ENCODE measurements at places on chromosomes 5 and 9.
A peak's percentile ranks its signal among the peaks of the same experiment; 100 is the strongest.

GRCh38 chr5:123092223-123092593 is 3.2 kb downstream of the PRDM6 start:
- no peak for DNase-seq

DNA sequence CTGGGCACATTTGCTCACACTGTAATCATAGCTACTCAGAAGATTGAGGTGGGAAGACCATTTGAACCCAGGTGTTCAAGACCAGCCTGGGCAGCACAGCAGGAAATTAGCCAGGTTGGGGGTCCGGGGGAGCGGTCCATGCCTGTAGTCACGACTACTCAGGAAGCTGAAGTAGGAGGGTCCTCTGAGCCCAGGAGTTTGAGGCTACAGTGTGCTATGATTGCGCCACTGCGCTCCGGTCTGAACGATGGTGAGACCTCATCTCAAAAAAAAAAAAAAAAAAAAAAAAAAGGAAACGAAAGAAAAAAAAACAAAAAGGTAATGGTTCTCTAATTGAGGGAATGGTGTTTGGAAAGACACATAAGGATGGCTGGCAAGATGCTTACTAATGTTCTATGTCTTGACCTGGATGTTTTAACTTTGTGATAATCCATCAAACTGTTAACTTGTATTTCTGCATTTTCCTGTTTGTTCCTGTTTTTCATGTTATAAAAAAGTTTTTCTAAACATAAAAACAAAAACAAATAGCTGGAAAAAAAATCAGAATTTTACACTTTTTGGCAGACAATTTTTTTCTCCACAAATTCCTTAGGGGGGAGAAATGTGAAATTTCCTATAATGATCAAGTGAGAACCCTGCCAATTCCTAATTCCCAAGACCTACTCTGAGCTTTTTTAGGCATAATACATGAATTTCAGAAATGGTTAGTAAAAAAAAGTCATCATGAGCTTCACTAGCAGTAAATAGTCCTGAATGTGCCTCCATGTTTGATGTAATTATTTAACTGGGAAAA is 96.9 kb downstream of the DENND1A start:
- DNase-seq = no peak

- DNase-seq = peak; percentile 34
Observed at GRCh38 chr9:38371495-38371894, 21.0 kb upstream of the ALDH1B1 start.

- no peak for DNase-seq
Observed at GRCh38 chr5:2187687-2188086, 305.0 kb upstream of the IRX4 start.

- DNase-seq = peak; percentile 1
Observed at GRCh38 chr9:111350556-111350955, 20.5 kb upstream of the OR2K2 start.

DNA sequence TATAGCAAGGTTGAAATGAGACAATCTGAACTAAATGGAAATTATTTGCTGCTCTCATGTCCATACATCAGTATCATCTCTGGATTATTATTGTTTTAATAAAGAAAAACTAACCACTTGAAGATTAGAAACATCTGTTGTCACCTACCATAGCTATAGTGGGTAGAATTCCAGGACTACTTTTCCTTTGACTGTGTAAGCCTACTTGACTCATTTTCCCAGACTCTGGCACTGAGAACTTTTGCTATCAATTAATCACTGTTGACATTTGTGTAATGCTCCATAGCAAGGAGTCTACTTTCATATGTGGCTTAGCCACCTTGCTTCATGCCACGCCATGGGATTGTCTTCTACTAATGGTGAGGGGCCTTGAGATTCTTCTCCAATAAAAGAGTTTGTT is 59.9 kb upstream of the ARRDC3 start:
- DNase-seq = peak; percentile 90

GRCh38 chr9:20599195-20599594 is 23.1 kb downstream of the MLLT3 start:
- DNase-seq = peak; percentile 32

GRCh38 chr5:124439609-124440008 is 306.8 kb downstream of the ZNF608 start:
- DNase-seq = no peak

DNA sequence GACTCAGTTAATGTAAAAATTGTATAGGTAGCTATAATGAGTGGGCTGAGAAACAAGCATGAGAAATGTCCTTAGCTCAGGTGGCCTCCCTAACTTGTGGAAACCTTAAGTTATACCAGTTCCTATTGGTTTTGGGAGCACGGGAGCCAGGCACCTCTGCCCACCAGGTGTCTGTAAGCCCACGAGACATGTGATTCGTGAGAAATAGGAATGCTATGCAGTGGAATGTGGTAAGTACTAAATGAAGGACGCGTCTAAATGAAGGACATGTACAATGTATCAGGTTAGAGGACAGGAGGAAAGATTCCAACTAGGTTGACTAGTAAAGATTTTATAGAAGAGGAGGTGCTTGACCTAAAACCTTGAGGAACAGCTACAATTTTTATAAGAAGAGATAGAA is 46.0 kb upstream of the F2RL2 start:
- DNase-seq = no peak

GRCh38 chr5:31894141-31894540 is 255.2 kb downstream of the PDZD2 start:
- DNase-seq = no peak

GRCh38 chr9:131402073-131402472 is 8.2 kb downstream of the PRRC2B start:
- peak; percentile 79 for DNase-seq

DNA sequence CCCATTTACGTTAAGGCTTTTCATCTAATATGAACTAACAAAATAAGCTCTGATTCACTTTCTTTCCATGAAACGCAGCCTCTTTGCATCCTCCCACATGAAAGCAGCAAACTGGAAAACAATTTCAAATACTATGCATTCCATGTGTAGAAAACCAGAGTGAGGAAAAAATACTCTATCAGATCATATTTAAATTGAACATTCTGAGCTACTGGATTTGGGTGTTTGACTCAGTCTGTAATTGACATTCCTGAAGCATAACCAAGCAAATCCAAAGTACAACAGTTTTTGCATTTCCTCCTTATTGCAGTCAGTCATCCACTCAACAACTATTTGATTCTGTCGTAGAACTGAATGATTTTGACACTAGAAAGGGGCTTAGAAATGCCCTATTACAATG is 399.1 kb upstream of the NMUR2 start:
- no peak for DNase-seq

DNA sequence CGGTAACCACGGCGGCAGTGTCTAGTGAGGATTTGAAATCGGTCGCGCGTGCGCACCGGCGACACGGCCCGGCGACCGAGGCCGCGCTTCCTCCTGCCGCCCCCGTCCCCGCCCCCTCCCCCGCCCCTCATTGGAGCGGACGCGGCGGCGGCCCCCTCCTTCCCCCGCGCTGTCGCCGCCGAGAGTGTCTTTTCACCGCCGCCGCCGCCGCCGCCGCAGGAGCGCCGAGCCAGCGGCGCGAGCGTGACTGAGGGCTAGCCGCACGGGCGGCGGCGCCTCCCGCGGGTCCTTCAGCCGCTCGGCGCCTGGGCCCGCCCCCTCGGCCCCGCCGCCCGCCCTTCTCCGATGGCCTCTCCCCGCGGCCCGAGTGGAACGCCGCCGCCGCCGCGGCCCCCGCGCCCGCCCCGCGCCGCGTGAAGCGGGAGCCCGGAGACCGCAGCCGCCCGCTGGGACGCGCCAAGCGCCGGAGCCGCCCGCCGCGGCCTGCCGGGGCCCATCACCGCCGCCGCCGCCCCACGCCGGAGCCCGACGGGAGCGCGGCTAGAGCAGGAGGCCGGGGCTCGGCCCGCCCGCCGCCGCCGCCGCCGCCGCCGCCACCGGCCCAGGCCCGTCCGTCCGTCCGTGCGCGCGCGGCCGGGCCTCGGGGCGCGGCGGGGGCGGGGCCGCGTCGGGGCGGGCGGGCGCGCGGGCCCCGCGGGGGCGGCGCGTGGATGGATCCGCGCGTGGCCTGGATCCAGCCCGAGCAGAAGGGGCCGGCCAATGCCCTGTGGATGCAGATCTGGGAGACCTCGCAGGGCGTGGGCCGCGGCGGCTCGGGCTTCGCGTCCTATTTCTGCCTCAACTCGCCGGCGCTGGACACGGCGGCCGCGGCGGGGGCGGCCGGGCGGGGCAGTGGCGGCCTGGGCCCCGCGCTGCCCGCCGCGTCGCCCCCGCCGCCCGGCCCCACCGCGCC is at the start of gene TENT4A:
Gene TENT4A, plus strand, starts transcription at position 159 of the 952 bp plus-strand sequence. Its CDS starts 552 bp downstream, at position 711.
- peak; percentile 84 for DNase-seq

GRCh38 chr5:173807181-173807655 is 80.9 kb upstream of the CPEB4 start:
- DNase-seq = no peak

- DNase-seq = no peak
Observed at GRCh38 chr5:57947181-57947580, 464.6 kb upstream of the ACTBL2 start.

- DNase-seq = no peak
Observed at GRCh38 chr9:21856301-21857094, 54.1 kb downstream of the MTAP start.

- DNase-seq = no peak
Observed at GRCh38 chr5:37641933-37642332, 197.9 kb downstream of the GDNF start.

DNA sequence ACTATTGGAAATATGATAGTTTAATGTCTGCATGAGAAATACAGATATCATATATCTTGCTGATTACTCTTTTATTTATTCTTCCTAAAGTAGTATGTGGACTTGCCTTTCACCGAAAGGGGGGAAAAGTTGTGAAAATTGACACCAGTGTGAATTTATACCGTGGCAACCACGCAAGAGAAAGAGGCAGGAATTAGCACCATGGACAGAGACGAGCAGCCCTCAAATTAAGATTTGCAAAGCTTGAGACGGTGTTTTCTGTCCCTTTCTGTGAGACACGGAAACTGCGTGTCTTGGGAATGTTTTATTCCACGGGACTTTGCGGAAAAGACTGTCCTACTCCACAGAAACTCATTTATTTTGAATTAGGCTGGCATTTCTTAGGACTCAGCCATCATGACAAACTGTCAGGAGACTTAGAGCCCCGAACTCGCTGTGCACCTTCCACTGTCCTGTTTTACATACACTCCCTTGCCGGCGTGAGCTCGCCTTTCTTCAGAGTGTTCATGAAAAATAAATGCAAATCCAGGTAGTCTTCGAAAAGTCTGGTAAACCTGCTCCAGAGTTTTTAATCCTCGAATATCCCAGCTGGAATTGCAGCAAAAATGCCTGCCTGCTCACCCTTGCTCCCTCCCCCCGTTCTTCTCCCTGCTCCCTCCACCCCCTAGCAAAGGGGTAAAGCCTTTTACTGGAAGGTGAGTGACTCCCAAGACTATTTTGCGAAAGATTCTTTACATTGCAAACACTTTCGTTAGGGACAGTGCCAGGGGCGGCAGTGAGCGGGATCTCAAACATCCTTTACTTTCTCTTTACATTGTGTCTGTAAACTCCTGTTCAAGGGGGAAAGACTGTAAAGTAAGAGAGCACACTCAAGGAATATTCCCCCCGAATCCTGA is 3.8 kb upstream of the ELAVL2 start:
- no peak for DNase-seq

DNA sequence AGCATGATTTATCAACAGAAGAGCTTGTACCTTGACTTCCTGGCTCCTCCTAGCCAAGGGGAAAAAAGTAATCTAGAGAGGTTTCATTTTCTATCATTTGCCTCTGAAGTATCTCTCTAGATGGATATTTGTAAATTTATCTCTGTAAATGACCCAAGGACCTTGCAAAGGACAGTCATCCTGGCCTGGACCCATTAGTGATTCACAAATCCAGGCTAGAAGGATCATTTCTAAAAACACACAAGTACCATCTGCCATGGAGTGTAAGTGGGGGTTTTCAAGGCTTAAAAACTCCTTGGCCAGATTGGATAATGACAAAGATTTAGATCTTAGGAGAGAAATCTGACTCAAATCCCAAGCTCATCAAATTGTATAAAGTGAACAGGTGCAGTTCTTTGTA is 8.1 kb downstream of the TTC23L start:
- no peak for DNase-seq

DNA sequence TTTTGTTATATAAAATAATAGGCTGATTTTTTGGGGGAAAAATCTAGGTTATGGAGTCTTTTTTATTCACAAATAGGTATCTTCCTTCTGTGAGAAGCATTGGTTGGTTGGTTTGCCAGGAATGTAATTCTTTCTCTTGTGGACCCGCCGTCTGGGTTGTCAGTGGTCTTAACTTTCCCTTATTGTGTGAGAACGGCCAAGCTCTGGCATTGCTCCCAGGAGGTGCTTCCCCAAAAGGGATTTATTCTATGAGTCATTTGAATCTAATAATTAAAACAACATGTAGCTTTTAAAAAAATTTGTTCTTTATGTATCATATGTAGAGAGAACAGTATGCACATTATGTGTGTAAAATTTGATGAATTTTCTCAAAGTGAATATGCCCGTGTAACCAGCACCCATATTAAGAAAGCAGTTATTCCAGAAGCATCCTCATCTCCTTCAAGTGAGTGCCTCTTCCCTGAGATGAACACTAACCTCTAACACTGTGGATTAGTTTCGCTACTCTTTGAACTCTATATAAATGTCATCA is 114.4 kb downstream of the MAST4 start:
- DNase-seq = peak; percentile 80

DNA sequence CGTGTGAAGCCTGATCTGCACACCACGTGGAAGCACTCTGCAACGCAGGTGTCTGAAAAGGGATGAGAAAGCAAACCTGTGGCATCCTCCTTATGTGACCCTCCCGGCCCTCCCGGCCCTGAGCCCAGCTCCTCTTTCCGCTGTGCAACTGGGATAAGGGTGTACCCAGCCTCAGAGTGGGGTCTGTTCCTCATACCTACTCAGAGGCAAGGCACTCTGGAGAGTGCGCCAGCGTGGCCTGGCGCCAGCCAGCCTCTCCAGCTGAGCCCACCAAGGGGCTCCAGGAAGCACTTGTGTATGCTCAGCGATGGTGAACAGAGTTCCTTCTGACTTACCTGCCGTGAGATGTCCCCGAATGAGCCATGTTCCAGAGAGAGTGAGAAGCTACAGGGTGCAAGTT is 102.8 kb downstream of the IRX1 start:
- DNase-seq = no peak

GRCh38 chr9:470552-471194 is 256.0 kb downstream of the DOCK8 start:
- DNase-seq = no peak

GRCh38 chr9:77514886-77515711 is 133.0 kb downstream of the GNA14 start:
- DNase-seq = peak; percentile 90

DNA sequence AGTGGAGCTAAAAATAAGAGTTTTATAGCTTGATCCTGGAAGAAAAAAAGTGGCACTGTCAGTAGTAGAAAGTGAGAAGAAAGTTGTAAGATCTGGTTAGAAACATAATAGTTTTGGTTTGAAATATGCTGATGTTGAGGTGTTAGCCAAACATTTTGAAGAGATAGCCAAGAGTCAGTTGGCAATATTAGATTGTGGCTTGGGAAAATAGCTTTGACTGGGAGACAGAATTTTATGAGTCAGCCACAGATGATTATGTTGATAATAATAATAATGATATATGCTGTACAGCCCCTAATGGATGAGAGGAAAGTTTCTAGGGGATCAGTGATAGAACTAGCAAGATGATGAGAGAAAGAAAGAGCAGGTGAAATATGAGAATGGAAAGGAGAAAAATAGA is 12.4 kb upstream of the CDH18 start:
- peak; percentile 57 for DNase-seq

GRCh38 chr5:40447438-40447837 is 232.3 kb upstream of the PTGER4 start:
- no peak for DNase-seq
